Stimulated activated CD4-positive, alpha-beta T cell treated with anti-CD3 and anti-CD28 coated beads, Interleukin-1b, Interleukin-23, amount 100 ng/mL, for 24 hours (primary cell): ENCODE measurements at places on chromosomes 13 and 19.

- DNase-seq: no peak
Measured at GRCh38 chr13:53090461-53090860, 61.8 kb downstream of the OLFM4 start.

- DNase-seq: no peak
Measured at GRCh38 chr13:88601949-88602348, 930.8 kb downstream of the SLITRK5 start.

- DNase-seq: no peak
Measured at GRCh38 chr13:47481536-47481935, 519.5 kb downstream of the SUCLA2 start.

DNA sequence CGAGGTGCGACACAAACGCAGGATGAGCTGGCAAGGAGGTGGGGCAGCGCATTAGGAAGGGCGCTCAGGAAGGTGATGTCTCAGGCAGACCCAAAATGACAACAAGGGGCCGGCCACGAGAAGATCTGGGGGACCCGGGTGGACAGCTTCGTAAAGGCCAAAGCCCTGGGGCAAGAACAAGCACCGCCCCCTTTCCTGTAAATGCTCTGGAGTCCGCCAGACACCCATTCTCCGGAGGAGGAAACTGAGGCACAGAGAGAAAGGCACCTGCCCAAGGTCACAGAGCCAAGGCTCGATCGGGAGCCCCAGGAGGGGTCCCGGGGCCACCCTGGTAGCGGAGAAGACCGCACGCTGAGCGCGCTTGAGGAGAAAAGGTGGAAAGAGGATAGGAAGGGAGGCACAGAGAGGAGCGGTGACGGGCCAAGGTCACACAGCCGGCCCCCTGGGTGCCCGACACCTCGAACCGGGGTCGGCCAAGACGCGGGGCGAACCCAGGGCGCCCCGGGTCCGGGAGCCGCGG lies 571 bp downstream of the SAFB2 start:
- no peak for DNase-seq

DNA sequence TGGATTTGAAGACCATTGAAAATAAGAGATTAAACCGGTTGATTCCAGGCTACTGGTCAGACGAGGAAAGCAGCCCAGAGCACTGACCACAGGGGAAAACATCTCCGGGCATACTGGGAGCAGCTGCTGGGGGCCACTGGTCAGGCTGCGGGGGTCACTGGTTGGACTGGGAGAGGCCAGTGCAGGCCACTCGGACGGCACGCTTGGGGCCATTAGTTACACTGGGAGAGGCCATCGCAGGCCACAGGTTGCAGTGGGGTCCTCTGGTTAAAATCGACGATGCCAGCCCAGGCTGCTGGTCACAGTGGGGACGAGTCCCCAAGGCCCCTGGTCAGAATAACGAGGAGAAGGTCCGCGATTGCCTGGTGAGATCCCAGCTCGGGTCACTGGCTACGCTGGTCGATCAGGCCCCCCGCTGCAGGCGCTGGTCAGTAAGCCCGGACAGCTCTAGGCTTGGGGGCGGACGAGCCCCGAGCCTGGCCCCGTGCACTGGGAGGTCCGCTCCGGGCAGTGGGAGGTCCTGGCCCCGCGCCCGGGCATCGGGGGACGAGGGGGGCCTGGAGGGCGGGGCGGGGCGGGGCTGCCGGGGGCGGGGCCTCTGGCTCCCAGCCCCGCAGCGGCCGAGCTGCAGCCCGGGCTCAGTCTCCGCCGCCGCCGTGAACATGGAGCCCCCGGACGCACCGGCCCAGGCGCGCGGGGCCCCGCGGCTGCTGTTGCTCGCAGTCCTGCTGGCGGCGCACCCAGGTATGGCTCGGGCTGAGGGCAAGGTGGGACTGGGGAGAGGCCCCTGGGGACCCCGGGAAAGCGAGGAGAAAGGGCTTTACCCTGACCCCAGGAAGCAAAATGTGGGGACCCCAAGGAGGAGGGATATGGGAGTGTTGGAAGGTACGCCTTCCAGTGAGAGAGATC lies at the start of gene BCAM:
TSS of gene BCAM (plus strand) at position 641 of the 909 bp plus-strand sequence. CDS start at position 663, 22 bp downstream.
- DNase-seq: no peak

DNA sequence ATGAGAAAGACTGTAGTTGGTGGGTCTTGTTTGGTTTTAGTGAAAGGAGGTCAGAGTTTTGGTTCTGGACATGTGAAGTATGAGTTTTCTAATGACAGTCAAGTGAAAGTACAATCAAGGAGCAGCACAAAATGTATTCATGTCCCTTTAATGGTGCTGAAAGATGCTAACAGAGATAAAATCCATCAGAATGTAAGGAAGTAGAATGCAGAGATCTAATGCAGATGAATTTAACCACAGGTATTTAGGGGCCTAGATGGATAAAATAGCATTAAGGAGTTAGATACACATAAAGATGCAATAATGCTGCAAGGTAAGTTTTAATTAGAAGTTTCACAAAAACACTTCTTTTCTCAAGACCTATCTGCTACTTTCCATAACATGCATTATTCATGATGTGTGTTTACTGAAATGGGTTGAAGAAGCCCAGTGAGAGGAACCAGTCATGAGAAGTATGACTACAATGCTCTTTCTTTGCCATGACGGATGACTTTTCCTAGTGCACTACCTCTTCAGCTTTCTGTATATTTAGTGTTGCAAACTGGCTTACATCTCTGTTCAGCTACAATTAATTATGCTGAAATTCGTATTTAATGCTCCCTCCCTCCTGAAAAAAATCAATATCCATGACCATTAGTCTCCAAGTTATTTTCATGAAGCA lies 222.9 kb upstream of the HTR2A start:
- no peak for DNase-seq

DNA sequence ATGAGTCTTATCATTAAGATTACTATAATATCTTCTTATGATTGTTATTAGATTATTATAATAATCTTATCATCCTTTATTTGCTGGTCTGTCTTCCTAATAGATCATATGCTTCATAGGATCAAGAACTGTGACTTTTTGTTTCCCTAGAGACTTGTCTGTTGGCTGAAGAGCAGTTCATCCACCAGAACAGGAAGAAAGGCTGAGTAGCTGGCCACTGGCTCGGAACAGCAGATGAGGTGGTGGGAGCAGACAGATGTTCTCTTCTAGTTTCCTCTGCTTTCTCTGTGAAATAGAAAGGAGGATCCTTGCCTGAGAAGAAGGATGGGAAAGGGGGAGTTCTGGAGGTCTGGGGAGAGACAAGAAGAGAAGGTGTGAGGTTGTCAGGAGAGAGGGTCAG lies 120.0 kb downstream of the CCNA1 start:
- no peak for DNase-seq

DNA sequence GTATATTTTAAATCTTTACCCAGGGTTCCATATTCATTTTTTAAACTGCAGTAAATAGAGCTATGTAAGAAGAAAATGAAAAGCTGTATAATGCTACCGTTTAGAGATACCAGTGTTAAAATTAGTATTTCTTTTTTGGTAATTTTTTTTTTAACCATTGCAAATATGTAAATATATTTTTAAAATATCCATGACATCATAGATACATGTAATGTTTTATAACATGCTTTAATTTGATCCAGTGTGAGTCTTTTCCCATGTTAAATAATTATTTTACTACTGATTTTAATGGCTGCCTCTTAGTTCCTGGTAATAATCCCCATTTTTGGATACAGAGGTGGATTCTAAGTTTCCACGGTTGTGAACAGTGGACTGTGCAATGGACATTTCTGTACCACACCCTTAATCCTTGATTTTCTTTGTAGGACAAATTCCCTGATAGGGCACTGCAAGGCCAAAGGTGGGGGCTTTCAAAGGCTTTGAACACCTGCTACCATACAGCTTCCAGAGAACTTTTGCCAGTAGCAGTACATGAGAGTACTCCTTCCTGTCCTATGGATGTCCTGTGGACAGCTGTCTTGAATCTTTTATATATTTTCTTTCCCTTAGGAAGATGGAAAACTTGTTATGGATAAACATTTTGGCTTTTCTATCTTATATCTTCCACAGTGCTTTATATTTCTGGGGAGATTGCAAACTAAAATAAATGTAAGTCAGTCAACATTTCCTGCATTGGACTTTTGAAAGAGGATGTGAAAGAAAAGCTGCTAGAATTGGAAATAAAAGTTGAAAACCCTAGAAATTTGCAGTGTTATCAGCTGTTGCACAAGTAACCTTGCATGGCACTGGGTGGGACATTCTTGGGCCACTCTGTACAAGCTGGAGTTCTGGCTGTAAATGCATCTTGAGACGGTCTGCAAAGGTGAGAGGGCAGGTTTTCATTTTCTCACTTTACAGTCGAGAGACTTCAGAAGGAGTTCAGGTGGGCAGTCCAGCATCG lies 46.8 kb downstream of the ARHGEF7 start:
- DNase-seq: no peak

DNA sequence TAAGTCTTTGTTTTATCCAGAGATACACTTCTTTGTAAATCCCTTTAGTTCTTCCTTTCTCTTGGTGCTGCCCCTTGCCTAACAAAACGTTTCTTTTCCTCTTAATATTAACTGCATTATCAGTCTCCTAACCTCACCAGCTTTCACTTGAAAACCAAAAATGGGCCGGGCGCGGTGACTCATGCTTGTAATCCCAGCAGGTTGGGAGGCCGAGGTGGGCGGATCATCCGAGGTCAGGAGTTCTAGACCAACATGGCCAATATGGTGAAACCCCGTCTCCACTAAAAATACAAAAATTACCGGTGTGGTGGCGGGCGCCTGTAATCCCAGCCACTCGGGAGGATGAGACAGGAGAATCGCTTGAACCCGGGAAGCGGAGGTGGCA lies 329.8 kb upstream of the MIR17HG start:
- DNase-seq: no peak

DNA sequence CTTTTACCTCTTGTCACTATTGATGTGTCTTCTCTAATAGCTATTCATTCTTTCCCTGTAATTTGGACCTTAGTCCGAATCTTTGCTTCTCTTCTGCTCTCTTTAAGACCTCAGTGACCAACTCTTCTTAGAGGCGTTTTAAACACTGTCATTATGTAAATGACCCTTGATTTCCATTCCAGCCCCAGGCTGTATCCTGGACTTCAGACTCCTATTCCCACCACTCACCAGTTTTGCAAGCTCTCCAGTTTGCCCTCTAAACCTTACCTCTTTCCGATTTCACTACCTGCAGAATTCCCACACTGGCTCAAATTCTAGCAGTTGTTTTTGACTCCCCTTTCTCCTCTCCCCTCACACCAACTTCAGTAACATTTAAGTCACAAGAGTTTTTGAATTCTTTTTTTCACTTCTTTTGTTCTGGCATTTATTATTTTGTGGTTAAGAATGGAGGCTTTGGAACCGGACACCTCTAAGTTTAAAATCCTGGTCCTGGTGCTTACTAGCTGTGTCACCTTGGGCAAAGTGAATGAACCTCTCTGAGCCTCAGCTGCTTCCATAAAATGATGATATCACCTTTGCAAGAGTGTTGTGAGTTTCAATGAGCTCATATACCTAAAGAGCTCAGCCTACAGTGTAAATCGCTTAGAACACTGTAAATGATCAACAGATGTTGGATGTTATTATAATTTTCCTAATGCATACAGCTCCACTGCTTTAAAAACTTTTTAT lies 13.6 kb upstream of the HMGB1 start:
- no peak for DNase-seq

GRCh38 chr13:103276775-103277498 lies 210.7 kb upstream of the SLC10A2 start:
- no peak for DNase-seq
